ENCODE measurements at places on chromosomes 7 and 10.

- peak; percentile 65 for DNase-seq
These were observed 21.0 kb upstream of the GNA12 start for GRCh38 chr7:2864999-2865670.

DNA sequence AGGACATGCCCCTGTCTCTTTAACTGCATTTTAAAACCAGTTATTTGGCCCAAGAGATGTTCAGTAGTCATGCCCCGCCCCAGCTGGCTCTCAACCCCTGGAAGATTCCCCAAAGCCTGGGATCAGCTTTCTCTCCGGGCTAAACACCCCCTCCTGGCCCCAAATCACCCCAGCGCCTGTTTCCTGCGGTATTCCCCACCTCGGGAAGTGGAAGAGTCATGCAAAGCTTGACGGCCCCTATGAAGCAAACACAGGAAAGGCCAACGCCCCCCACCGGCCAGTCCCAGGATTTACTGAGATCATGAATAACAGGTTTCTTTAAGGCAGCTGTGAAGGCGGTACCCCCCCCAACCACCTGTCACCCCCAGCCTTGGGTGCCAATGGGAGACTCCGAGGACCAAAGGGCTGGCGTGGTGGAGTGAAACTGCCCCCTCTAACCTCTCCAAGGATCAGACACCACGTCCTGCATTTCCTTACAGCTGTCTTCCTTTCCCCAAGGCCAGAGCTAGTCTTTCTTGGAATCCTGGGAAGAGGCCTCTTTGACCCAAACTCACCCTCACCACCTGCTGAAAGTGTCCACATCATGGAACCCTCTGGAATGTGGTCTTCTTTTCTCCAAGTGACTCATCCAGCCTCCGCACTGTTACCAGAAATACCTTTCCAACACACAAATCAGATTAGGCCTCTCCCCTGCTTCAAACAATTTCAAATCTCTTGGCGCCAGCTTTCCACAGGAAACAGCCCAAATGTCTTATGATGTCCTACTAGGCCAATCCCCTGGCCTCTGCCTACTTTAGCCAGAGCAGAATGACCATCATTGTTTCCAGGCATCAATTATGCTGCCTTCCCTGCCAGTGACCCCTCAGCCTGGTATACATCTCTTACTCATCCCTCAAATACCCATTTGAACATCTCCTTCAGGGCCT is 301.5 kb downstream of the ZEB1 start:
- peak; percentile 79 for DNase-seq

DNA sequence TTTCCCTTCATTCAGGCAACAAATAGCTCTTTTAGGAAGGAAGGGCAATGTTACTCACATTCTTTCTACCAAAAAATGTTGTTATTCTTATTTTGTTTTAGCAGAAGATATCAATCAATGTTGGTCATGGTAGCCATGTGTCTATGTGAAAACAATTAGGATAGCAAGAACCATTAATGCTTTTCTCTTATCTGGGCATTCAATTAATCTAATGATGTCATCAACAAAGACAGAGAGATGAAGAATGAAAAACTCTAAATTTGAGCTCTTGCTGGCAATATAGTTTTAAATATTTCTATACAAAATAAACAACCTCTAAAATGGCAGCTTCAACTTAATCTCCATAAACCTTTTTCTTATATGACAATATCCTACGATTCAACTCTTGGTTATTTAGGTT is 353.7 kb upstream of the ANKRD30A start:
- no peak for DNase-seq

DNA sequence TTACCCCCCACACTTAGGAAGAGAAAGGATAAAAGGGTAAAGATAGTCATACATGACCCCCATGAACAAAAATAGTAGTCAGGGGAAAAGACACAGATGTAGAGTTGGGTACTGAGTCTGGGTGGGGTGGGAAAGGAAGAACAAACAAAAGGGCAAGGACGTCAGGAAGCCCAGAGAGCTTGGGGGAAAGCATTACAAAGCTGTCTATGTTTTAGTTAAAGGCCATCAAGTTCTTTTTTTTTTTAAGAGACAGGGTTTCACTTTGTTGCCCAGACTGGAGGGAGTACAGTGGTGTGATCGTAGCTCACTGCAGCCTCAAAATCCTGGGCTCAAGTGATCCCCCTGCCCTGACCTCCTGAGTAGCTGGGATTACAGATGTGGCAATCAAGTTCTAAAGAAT is 98.4 kb upstream of the PDLIM1 start:
- DNase-seq = peak; percentile 60

GRCh38 chr10:87658858-87659555 is 671 bp upstream of the PAPSS2 start:
- DNase-seq = no peak

DNA sequence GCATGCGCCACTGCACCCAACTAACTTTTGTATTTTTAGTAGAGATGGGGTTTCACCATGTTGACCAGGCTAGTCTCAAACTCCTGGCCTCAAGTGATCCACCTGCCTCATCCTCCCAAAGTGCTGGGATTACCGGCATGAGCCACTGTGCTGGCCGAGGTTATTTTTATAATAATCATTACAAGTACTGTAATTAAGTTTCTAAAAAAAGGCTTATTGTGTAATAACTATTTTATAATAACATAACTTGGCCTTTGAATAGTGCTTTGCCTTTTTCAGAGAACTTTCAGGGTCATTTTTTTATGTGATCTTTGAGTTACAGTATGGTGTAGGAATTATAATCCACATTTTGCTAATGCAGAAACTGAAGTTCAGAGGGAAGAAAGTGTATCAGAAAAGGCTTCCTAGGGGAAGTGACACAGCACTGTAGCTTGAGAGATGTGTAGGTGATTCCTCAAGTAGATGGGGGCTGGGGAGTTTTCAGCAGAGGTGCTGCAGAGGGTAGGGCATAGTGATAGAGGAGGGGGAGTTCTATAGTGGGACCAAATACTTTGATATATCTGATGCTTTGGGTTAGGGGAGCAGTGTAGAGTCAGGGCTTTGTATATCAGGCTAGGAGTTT is 9.2 kb upstream of the SYPL1 start:
- no peak for DNase-seq

GRCh38 chr7:130852867-130853266 is 118.9 kb upstream of the KLF14 start:
- DNase-seq = no peak

DNA sequence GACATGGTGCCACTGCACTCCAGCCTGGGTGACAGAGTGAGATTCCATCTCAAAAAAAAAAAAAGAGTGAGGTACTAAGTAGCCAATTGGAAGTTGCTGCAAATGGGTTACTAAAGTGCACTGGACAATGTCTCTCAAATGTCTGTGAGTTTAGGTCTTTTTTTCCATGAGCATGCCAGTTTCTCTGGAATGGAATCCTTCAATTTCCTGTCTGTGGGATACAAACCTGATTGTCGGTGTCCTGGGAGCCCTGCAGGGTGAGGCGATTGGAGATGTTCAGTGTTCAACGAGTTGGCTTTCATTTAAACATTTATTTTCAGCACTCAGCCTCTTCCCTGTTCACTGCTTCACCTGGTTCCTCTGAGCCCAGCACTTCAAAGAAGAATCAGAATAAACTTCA is 5.3 kb upstream of the CALD1 start:
- DNase-seq = no peak

DNA sequence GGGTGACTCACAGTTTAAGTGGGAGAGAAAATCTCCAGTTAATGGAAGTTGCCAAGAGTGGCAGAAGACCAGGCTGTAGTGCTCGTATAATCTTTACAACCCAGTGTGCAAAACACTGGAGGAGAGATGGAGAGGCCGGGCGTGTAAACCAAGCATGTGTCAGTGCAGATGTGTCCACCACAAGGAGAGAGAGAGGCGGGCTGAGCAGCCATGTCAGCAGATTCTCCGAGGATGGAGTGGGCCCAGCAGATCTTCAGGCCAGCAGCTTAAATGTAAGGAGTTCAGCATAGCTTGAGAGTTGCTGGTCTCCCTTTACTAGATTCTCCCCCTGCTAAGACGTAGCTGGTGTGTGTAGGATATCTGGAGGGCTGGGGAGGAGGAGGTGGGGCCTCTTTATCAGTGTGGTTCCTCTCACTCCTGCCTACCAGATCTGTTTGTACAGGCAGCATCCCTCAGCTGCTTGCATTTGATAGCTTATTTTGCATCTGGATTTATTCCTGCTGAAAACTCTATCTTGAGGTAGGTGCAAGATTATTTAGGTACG is 13.7 kb downstream of the BPGM start:
- no peak for DNase-seq

DNA sequence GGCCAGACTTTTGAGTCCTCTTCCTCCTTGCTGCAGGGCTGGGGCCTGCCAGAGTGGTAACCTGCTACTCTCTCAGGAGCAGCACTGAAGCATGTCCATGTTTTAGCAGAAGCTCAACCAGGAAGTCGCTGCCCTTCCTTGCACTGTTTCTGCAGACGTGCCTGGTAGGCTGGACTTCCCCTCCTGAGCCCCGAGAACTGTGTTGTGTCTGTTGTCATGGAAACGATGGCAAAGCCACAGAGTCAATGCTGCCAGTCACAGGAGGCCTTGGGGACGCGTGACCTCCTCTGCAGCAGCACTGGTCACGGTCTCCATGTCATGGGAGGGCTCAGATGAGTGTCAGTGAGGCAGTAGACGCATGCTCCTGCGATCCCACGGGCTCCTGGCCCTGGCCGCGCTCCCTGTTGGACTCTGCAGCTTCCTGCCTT is 145.5 kb downstream of the FANK1 start:
- DNase-seq = no peak

DNA sequence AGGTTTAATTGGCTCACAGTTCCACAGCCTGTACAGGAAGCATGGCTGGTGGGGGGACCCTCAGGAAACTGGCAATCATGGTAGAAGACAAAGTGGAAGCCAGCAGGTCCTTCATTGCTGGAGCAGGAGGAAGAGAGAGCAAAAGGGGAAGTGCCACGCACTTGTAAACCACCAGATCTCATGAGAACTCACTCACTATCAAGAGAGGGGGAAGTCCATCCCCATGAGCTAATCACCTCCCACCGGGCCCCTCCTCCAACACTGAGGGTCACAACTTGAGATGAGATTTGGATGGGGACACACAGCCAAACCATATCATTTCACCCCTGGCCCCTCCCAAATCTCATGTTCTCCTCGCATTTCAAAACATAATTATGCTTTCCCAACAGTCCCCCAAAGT is 171.9 kb upstream of the CACNA2D1 start:
- no peak for DNase-seq

All from COLO829 (cell line).